ENCODE measurements at places on chromosomes 1 and 21. TPM values are rescaled to one million over a fixed set of nuclear protein-coding genes. Genes with fewer than 3 reads are reported as not detected.

DNA sequence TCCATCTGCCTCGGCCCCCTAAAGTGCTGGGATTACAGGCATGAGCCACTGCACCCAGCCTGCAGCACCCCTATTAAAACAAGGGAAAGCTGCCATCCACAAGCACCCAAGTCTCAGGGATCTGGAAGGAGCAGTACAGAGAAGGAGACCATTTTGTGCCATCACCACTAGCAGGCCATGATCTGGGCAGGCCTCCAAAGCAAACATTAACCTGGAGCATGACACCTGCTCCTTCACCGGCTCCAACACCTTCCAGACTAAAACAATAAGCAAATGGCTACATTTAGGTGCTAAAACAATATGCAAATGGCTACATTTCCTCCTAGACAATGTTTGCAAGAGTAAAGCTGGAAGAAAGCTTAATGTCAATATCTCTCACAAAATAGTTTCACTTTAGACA lies 16.7 kb downstream of the MEAF6 start:
- DNase-seq: no peak

GRCh38 chr1:184649451-184649888 lies 105.2 kb downstream of the EDEM3 start:
- no peak for DNase-seq

GRCh38 chr1:169103480-169103893 lies 3.0 kb upstream of the ATP1B1 start:
- DNase-seq: no peak

GRCh38 chr1:153396461-153396860 lies 5.6 kb upstream of the S100A8 start:
- DNase-seq: no peak

DNA sequence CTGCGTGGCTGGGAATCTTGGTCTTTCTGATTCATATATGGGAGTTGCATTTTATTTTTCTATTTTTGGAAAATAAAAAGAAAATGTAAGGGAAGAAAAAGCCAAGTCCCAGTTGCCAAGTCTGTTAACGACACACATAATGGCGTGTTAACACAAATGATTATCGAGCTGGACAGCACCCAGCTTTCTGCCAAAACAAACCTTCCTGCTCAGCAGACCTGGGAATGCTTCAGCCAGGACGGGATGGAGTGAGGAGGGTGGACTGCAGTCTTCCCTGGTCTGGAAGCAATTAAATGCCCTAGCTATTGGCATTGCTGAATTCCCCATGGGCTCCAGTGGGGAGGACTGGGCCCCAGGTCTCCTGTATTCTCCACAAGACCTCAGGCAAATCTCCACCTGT lies 184.2 kb upstream of the USP24 start:
- DNase-seq: peak; percentile 64

- DNase-seq: no peak
These were observed 211.6 kb upstream of the NR5A2 start for GRCh38 chr1:199815947-199816346.

DNA sequence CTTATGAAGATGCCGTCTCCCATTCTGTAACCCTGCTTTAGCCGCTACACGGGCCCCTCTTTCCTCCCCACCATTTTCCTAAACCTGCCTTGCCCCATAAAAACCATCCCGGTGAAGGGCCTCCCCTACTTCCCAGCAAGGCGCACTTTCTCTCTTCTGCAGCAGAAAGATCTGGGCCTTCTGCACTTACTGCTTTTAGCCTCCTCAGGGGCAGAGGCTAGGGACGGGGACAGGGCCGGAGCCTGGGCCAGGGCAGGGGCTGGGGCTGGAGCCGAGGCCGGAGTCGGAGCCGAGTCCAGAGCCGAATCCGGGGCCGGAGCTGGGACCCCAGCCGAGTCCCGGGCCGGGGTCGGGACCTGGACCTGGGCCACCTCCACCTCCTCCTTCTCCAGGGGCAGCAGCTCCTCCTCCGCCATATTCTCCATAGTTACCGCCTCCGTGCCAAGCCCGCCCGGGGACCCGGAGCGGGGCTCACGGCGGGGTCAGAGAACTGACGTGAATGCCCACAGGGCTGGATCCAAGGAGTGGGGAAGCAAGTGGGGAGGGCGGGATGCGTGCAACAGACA lies 382 bp downstream of the TRMT1L start:
- no peak for DNase-seq

GRCh38 chr1:24336075-24336474 lies 16.9 kb downstream of the GRHL3 start:
- peak; percentile 57 for DNase-seq

GRCh38 chr1:20684050-20684620 lies 23.0 kb upstream of the DDOST start:
- DNase-seq: no peak

DNA sequence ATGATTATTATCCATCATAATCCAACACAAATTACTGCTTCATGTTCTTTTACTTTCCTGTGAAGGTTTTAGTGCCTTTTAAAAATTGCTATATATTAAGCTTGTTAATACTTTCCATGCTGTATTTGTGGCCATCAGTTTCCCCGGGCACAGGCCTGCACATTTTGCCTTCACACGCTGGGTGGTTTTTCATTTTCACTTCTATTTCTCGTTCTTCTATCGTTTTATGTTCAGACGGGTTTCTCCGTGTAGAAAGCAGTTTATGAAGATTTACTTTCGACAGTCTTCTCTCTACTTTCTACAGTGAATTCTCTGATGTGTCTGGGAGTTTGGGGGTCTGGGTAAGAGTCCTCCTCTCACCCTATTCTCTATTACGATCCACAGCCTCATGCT lies 9.5 kb downstream of the RUNX3 start:
- no peak for DNase-seq

DNA sequence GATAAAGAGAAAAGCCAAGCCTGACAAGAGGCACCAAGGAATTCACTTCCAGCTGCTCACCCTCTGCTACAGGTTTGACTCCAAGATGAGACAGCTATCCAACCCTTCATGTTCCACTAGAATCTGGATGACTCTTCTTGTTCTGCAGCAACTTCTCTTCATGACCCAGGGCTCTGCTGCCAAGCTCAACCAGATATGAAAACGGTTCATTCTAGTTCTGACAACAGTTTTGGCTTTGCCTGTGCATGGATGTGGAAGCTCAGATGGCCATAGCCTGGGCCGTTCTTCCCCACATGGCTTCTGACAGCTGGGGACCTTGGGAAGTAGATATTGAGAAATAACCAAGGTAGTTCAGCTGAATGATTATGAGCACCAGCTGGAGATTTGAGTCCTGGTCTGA lies 13.7 kb downstream of the PI4KB start:
- DNase-seq: no peak

DNA sequence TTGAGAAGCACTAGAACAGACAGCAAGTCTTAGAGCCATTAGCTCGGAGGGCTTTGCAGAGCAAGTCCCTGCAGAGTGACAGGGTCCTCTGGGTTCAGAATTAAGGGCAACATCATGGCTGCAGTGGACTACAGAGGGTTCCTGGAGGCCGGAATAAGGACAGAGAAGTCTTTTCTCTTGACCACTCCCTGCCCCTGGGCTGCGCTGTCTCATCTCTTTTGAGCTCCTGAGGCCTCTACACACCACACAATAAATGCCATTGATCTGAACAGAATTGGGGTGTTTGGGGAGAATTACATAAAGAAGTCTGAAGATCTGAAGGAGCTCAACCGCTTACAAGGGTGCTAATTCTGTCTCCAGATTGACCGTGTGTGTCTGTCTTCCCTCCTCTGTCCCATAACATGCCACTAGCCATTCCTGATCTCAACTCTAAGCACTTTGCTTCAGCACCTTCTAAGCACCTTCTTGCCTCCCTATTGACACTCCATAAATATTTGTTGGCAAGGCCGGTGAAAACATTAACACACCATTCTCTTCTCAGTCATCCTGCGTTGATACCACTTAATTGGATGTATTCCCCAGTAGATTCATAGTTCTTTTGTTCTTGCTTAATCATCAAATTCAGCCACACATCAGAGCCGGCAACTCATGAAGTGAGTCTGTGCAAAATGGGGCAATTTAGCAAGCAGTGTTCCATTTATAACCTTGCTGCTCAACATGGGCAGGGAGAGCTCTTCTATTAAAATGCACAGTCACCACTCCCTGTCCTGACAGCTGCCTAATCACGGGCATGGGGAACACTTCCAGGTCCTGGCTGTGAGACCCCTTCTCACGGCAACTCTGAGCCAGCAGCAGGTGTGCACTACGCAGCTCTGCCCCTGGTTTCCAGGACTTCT lies 49.7 kb downstream of the NMNAT2 start:
- DNase-seq: no peak

DNA sequence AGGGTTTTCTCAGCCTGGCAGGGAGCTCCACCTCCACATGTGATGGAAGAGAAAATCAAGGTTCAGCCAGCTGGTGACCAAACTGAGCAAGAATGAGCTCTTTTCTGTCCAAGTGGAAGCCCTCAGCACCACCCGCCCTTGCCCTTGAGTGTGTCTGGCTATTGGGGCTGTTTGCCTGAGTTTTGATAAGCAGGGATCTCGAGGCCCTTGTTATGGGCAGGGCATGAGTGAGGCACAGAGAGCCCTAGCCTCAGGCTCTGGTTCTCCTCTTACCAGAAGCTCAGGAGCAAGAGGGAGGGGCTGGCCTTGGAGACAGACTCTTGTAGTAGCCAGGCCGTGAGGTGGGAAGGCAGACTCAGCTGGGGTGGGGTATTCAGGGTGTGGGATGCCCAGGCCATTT lies 37.5 kb upstream of the ARF1 start:
- DNase-seq: no peak

DNA sequence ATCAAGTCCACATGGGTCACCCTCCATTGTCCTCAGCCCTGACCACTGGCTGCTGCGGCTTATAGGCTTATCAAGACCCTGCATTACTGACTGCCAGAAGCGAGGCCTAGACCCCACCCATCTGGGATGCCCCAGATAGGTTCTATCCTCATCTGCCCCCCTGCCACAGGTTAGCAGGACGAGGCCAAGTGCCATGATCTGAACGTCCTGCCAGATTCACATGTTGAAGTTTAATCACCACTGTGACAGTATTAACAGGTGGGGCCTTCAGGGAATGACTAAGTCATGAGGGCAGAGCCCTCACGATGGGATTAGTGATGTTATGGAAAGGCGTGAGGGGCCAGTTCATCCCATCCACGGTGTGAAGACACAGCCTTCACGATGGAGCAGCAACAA lies 6.2 kb upstream of the CPLANE2 start:
- no peak for DNase-seq

GRCh38 chr1:21254335-21254951 lies 35.8 kb downstream of the ECE1 start:
- DNase-seq: peak; percentile 97

DNA sequence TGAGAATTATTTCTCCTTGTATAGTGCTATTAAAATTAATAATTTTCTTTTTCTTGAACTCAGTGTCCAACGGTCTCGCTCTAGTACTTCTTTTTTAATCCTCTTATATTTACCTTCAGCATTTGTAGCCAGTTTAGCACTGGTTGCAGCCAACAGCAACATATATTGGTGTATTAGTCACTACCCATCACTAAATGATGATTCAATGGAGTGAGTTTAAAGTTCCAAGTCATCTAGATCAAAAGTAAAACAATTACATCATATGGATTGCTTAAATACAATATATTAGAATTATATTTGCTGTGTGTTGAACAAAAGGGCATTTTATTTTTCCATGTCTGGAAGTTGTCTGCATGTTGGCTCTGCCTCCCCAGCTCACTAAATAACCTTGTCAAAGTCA lies 591.8 kb downstream of the ADGRL2 start:
- no peak for DNase-seq

DNA sequence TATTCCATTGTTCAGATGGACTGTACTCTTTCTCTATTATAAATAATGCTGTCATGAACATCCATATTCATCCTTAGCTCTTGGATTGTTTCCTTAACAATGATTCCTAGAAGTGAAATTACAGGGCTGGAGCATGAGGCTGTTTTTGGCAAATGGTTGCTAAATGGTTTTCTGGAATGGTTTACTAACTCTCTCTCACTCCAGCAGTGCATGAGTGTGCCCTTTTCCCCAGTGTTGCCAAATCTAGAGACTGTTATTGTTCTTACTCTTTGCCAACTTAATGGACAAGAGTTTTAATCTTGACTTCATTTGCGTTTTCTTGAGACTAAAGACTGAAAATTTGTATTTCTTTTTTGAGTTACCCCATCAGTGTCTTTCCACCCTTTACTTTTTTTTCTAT lies 113.0 kb downstream of the PAPPA2 start:
- no peak for DNase-seq

- DNase-seq: peak; percentile 96
These were observed 132.7 kb upstream of the USP24 start for GRCh38 chr1:55347866-55348265.

DNA sequence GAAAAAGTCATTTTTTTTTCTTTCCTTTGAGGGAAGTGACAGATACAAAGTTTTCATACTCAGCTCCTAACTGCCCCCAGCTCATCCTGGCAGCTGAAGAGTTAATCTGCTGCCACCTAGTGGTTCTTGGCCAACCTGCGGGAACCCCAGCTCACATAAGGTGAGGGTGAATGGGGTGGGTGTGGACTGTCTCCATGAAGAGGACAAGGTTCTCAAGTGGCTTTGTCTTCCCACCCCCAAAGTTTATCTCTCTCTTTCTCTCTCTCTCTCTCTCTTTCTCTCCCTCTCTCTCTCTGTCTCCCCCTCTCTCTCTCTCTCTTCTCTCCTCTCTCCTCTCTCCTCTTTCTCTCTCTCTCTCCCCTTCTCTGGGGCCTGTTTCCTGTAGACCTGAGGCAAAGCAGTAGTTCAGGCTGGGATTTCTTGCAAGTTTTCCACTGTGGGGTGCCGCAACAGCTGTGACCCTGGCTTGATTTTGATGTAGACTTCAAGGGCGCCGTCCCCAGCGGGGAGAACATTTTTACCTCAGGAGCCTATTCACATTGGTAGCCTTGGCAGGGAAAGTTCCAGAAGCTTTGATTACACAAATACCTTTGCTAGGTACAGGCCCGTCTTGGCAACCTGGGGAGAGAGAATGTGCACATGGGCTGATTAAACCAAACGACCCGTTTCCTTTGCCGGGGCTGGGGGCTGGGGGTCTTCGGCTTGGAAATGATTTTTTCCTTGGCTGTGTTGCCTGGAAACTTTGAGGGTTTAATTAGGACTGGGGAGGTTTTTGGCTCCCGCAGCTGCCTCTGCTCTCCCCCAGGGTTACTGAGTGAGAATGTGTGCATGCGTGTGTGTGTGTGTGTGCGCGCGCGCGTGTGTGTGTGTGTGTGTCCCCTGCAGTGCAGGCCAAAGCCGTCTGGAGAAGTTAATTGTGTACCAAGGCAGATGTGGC lies 135.9 kb downstream of the TM2D1 start:
- DNase-seq: peak; percentile 80

GRCh38 chr1:37105911-37106310 lies 71.6 kb upstream of the GRIK3 start:
- no peak for DNase-seq

- no peak for DNase-seq
These were observed 635 bp upstream of the APH1A start for GRCh38 chr1:150269451-150269850.

GRCh38 chr1:54284781-54285529 lies 85.0 kb downstream of the MRPL37 start:
- no peak for DNase-seq

FYB2 gene
- not detected for total RNA-seq

VHLL gene
- total RNA-seq: not detected

SLC44A5 gene
- 0.27 TPM for total RNA-seq

CALML6 gene
- 162 TPM for total RNA-seq

CAMK1G gene
- 0.04 TPM for total RNA-seq

CFAP45 gene
- 0.22 TPM for total RNA-seq

ATP13A2 gene
- 8.8 TPM for total RNA-seq

MRPS15 gene
- total RNA-seq: 44.6 TPM

PLOD1 gene
- total RNA-seq: 118 TPM

CLCA1 gene
- not detected for total RNA-seq

COG2 gene
- total RNA-seq: 23.2 TPM

All from muscle of leg (tissue), 16 donors.